NCI-H1930 (cell line): ENCODE measurements at places on chromosomes 2 and 18.

GRCh38 chr2:55809875-55810621 is 113.5 kb downstream of the EFEMP1 start:
- DNase-seq: no peak

DNA sequence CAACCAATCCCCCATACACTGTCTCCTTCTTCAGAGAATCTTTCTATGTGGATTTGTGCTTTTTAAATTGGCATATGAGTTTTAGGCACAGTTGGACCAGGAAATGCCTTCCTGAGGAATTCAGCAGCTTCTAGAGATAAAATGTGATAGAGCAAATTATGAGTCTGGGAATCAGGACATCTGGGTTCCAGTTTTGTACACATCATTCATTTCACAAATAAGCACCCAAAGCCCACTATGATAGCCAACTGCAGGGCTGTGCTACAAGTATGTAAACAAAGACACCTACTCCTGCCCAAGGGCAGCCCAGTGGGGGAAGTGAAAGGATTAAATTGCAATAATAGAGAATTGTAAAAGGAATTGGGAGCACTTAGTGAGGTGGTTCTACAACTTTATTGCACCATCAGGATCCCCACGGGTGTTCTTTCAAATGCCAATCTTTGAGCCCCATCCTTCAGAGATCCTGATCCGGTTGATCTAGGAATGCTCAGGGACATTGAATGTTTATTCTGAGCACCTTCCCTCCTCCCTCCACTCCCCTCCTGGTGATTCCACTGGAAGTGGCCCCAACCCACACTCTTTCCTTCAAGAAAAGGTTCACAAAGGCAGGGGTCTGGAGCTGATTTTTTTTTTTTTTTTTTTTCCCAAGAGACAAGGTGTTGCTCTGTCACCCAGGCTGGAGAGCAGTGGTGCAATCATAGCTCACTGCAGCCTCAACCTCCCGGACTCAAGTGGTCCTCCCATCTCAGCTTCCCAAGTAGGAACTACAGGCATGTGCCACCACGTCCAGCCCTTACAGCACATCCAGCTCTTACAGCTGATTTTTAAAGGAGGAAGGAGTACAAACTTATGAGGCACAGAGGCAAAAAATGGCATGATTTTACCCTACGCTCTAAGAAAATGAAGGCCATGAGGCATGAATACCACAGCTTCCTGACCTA is 11.1 kb upstream of the KCMF1 start:
- DNase-seq: no peak

DNA sequence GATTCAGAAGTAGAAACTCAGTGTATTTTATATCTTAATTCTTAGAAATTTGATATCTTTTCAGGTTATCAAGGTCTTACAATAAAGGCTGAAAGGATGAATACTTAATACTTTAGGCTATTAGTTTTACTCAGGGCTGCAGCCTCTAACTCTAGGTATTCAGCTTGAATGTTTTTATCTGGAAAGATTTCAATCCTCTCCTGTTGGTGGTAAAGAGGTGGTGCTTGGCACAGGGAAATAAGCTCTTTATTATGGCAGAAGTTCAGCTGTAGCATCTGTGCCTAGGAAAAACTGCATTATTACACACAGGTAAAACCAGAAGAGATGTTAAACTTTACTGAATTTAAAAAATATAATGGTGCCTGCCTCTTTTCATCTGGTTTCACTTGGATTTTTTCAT is 11.1 kb downstream of the ACVR2A start:
- DNase-seq: no peak

DNA sequence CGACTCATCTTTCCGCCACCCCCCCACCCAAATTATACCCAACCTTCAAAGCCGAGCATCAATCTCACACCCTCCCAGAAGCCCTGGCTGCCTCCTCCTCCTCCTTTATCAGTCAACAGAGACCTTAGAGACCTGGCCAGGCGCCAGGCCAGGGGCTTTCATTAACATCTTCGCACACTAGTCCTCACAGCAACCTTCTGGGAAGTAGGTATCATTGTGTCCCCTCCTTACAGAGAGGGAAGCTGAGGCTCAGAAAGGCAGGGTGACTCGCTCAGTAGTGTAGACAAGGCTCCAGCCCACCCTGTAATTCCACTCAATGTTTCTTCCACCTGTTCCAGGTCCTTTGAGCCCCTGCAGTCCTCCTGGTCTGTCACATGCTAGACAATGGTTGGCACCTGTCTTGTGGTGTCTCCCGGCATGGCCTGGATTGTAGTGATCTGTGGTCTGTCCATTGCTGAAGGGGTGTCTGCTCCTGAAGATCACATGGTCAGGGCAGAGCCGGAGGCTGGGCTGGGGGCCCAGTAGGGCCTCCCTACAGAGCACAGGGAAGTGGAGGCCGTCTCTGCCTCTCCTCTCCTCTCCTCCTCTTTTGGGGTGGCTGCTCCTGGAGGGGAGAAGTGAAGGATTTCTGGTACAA is 36.0 kb downstream of the KLHL29 start:
- DNase-seq: no peak
